ENCODE measurements at places on chromosomes 4 and X.

- no peak for DNase-seq
These were observed 261.6 kb upstream of the STS start for GRCh38 chrX:6885909-6886308.

GRCh38 chrX:109441266-109441665, 40.6 kb downstream of the GUCY2F start:
- no peak for DNase-seq

DNA sequence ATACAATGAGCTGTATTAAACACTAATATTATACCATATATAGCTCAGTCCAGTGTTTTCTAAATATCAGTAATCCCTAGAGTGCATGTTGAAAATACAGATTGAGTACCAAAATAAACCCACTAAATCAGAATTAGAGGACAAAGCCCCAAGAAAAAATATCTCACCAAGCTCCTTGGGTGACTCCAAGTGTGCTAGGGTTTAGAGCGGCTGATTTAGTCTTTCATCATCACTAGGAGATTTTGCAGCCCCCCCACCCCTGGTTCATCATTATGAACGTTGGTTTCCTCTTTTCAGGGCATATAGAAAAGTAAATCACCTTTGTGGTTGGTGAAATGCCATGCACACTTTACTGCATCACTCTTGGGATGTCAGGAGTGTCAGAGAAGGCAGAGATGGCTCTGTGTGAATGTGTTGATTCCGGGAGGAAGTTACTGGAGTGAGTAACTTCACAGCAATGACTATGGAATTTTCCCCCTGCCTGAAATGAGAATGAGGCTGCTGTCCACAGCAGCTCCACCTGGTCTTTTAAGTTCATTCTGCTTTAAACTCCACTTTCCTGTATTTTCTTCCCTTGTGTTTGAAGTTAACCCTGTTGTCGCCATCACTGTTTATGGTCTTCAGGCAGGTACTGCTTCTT, 25.2 kb upstream of the ANAPC4 start:
- no peak for DNase-seq

DNA sequence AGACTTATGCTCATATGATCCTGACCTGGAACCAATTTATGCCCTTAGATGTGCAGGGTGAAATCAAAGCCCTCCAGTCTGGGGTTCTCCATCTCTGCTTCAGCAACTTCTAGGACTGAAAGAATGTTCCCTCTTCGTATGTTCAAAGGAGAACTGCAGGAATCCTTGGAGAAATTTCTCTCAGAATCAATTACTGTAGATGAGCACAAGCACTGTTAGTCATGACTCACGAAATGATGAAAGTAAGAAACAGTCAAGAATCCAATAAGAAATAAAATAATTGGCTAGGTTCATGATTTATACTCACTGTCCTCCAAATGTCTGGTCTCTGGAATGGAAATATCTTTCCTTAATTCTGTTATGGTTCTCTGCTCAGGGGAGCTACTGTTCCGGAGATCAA, 348.2 kb downstream of the PDGFC start:
- no peak for DNase-seq

DNA sequence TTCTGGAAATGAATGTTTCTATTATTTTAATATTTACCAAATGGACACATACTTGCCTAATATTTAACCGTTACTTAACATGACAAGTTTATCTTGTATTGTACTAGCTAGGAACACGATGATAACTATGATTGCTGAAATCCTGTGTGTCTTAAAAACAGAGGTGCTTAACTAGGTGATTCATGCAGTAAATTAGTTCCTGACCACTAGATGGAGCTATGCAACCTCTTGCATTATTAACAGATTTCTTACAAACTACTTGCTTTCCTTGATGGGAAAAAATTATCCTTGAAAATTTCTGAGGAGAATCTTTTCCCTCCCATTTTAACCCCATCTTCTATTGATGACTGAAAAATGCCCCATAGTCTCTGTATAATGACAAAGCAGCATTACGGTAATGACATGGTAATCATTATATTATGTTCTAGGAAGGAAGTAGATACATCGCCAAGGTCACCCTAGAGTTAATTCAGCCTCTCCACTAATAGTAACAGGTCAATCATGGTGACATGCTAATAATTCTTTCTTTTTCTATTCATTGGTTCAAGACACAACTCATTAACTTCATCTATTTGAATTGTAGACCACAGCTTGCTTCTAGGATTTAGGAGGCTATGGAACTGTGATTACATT, 844.2 kb downstream of the RAPGEF2 start:
- no peak for DNase-seq

DNA sequence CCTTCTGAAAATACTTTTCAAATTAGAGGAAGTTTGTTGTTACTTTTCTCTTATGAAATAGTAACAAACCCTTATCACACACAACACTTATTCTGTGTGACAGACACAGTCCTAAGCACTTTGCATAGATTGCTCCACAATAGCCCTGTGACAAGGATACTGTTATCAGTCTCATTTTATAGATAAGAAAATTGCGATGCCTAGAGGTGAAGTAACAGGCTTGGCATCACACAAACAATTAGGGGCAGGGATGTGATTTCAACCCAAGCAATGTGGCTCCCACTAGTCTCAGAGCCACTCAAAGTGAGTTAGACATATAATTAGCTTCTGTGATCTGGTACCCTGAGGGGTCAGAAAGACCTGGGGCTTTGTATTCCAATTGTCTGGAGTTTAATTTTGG, 339.9 kb downstream of the FBXO8 start:
- DNase-seq, result no peak

- DNase-seq, result peak; percentile 51
These were observed at the start of gene ARMCX4 for GRCh38 chrX:101485212-101485949. TSS of gene ARMCX4 (plus strand) at chrX:101485456. CDS start at chrX:101488590, 3,134 bp downstream.

GRCh38 chr4:136811496-136812077, 720.7 kb downstream of the PCDH18 start:
- no peak for DNase-seq

DNA sequence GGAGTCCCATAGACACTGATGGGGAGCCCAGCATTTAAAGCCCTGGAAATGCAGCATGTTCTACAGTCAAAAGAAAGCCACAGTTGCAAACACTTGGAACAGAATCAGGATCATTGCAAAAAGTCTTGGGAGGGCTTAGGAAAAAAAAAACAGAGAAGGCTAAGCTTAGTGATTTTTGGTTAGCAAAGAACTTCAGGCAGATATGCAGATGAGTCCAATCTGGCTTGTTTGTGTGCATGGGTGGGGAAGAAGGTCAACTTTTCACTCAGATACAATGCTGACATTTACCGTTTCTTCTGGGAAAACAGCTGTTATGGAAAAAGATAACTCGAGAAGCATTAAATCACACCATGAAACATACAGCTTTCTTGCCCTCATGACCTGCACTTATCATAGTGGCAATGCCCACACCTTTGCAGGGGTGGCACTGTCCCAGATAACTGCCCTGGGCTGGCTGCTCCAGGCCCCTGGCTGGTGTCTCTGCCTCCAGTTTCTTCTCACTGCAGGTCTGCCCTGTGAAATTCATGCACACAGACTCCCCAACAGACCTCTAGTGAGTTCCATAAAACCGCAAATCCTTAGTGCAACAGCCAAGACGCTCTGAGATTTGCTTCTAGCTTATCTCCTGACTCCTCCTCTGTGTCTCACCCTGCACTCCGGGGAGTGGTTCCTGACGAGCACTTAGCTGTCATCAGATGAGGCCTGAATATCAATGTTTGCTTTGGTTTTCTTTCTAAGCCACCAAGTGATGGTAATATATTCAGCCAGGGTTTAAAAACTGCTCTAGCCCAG, 99.2 kb downstream of the DRD5 start:
- DNase-seq, result no peak

DNA sequence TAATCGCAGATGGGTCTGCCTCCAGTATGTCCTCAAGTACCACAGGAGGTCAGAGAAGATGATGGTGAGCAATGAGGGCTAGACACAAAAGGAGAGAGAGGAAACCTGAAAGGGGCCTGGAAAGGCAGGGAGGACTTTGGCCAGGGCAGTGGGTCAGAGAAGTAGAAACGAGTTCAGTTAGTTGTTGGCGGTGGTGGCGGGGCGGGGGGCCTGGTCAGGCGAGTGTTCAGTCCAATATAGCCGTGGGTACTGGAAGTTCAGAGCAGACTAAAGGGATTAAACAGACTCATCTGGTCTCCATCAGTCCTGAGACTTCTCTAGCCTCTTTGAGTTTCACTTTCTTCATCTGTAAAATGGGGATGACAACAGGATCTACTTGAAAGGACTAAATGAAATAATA, 90.8 kb downstream of the TSPAN5 start:
- no peak for DNase-seq

GRCh38 chrX:16754019-16754418, 32.2 kb upstream of the TXLNG start:
- DNase-seq, result no peak

DNA sequence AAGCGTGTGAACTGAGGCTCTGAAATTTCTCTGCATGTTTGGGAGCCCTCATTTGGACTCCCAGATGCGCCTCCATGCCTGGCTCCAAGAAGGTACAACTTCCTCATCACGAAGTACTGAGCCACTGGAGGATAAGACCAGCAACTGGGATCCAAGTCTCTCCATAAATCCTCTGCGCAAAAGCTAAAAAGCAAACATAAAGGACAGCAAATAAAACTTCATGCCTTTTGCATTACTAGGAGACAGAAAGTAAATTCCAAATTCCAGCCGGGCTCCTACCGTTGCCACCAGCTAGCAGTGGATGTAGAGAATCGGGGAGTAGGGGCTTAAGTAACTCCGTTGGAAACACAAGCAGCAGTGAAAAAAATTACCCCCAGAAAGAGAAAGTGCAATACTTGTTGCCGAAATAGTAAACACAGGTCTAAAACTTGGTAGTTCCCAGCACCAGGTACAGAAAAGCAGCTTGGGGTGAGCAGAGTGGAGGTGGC, 477.1 kb upstream of the TENM3 start:
- no peak for DNase-seq

GRCh38 chr4:146004730-146005129, 66.1 kb upstream of the ZNF827 start:
- no peak for DNase-seq

DNA sequence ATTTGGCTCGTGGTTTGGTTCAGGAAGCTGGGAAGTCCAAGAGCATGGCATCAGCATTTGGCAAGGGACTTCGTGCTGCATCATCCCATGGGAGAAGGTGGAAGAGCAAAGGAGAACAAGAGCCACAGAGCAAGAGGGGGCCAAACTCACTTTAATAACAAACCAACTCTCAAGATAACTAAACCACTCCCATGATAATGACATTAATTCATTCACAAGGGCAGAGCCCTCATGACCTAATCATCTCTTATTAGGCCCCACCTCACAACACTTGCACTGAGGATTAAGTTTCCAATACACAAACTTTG, 113.4 kb upstream of the ATXN3L start:
- DNase-seq, result no peak

DNA sequence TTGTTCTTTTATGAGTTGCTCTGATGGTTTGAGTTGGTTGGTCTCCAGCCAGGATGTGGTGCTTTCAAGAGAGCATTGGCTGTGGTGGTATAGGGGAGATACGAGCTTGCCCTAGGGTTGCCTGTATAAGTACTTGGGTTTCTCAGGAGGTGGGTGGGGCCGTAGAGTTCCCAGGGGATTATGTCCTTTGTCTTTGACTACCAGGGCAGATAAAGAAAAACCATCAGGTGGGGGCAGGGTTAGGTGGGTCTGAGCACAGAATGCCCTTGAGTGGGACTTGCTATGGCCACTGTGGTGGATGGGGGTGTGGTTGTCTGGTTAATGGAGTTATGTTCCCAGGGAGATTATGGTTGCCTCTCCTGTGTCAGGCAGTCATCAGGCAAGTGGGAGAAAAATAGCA, 247.9 kb upstream of the HAND2 start:
- DNase-seq, result no peak

- no peak for DNase-seq
These were observed 43.4 kb downstream of the OSTC start for GRCh38 chr4:108693819-108694218.

Data from gastrocnemius medialis (tissue), 4 donors.